ACHN (cell line): ENCODE measurements at places on chromosomes 11 and 22.

DNA sequence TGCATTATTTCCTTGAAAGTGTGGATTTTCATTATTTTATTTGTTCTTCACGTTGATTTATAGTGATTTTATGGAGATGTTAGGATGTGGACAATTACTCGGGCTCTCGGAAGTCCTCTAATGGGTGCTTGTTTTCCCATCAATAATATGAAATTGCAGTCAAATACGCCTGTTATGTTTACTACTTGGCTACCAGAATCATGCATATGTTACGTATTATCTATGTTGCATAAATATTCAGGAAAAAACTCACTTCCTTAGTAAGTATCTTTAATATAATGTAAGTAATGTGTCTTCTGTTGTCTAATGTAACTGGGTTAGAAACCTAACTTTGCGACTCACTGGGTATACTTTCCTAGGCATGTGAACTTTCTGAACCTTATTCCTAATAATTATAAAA is 823.4 kb upstream of the CHORDC1 start:
- no peak for DNase-seq

DNA sequence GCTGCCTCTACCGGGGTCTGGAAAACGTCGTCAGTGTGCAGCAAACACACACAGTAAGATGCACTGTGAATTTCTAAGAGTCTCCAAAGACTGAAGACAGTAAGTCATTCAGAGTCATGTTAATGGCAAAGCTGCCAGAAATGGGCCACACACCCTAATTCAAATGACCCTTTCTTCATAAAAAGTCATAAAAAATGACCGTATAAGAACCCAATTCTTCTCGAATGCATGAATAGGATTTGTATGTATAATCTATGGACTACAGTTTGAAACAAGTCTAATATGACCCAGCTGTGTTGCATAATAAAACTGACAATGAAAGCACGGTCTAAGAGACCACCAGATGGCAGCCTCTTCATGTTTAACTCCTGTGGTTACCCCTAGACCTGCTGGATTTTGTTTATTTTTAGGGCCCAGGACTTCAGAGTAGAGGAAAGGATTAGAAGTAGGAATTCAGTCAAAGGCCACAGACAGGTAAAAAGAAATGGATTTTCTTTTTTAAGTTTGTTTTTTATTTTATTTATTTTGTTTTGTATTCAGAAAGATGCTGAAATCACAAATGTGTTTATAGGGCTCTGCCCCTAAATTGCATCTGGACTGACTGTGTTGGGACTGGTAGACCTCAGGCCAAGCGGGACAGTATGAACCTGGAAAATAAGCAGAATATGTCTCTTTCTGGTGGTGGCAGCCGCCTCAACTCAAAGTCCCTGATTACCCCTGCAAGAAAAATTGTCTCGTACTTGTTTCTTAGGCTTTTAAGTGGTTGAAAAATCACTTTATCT is 32.1 kb upstream of the SLC5A12 start:
- DNase-seq: peak; percentile 39

- no peak for DNase-seq
Observed at GRCh38 chr22:17152340-17152739, 6.7 kb downstream of the HDHD5 start.

GRCh38 chr11:34647532-34647931 is 26.6 kb downstream of the EHF start:
- no peak for DNase-seq

DNA sequence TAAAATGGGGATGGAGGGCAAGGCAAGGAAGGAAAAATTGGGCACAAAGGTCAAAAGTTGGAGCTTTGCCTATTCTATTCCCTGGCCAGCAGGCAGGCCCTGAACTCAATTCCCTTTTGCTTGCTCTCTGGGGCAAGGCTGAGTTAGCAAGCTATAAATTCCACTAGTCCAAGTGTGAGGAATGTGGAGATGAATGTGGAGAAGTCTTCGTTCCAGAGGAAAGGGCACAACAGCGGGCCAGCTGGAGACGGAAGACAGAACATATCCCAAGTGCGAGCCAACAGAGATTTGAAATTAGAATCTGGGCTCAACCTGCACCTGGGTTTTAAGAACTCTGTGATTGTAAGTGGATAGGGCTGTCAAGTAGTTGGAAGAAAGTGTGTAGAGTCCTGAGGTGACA is 29.5 kb upstream of the FZD4 start:
- no peak for DNase-seq

GRCh38 chr22:19681863-19682245 is 32.4 kb upstream of the SEPTIN5 start:
- DNase-seq: no peak

GRCh38 chr11:32289701-32290100 is 145.6 kb downstream of the WT1 start:
- DNase-seq: no peak
